ENCODE measurements at places on chromosomes 5 and 9.

- DNase-seq = no peak
Measured at GRCh38 chr5:483434-484140, 40.6 kb downstream of the EXOC3 start.

DNA sequence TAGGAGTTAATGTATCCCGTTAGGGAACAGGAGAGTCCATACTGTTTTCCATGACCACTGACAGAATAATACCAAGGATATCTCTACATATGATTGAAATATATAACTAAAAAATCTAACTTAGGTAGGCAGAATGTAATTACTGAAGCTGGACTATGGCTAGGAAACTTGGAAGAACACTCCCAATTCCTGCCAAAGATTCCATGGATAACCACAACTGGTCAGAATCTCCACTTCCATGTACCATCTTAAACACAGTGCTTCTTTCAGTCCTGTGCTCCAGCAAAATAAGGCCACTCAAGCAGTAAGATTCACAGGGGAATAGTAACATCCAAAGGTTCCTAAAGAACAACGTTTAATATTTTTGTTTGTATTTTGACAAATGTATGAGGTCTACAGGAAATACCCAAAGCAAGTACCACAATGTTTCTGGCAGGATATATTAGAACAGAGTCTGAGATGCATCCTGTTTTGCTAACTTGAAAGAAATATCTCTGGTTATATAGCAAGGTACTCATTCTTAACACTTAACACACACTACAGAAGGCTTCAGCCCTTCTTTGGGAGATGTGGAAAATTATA is 295.0 kb downstream of the ADAMTS6 start:
- no peak for DNase-seq

DNA sequence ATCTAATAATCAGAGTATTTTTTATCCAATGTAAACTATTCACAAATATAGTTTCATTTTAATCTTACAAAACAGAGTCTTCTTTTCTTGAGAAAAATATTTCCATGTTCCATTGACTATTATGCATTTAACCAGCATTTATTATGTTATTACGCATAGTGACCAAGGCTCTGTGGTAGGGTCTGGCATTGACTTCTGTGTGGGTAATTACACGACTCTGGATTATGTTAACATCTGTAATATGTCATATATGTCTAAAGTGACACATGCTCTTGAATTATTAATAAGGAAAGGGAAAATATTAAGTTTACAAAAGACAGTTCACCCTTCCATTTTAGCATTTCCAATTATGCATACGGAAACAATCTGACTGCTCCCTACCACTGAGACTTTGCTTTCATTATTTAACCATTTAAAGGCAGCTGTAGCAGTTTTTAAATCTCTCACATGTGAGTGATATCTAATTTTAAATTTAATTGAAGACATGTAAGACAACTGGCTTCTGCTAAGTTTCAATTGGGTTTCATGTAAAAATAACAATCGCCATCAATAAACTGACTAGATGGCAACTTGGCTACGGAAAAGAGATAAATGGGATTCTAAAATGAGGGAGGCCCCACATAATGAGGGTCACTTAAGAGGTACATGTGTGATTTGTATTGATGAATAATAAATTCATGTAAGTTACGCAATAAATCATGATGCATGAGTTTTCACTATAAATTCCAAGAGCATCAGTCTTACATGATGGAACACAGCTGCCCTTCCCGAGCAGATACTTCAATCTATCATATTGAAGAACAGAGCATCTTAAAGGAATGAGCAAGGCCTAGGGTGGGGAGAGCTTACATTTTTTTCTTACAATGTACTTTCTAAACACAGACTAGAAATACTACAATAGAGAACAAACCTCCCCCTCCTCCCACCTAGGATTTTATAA is 1056.8 kb downstream of the MAT2B start:
- DNase-seq = no peak

DNA sequence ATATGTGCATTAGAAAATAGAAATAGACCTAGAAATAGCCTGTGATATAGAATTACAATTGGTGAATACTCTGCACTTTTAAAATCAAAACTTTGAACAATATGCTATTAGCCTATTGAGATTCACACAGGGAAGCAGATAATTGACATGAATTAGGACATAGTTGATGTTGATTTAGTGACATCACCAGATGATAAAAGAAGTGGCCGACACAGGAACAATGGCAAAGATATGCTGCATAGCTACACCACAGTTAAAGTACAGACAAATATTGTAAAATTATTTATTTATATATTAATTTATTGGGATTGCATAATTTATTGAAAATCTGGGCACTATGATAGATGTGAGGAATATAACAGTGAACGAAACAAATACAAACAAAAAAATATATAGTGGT is 261.5 kb upstream of the CCNH start:
- no peak for DNase-seq

- no peak for DNase-seq
Measured at GRCh38 chr5:134435560-134435959, 23.9 kb upstream of the CDKN2AIPNL start.

All from stimulated activated CD4-positive, alpha-beta T cell treated with anti-CD3 and anti-CD28 coated beads, Interleukin-15, amount 100 ng/mL, for 1 hour (primary cell).